ENCODE measurements at places on chromosomes 3 and 15.

DNA sequence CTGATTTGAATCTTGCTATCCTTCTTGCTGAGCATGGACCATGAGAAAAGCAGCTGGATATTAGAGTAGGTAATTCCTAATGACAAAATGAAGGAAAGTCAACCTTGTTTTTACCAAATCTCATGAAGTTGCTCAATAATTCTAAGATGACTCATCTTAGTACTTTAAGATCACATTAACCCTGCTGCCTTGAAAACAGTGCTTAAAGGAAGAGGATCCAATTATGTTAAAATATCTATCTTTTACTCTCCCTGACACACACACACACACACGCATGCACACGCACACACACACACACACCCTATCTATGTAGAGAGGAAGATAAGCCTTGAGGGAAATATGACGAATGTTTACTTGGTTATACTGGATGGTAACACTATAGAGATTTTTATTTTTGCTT, 16.0 kb upstream of the MYO1E start:
- DNase-seq, result no peak

GRCh38 chr3:185335799-185336198, 27.1 kb upstream of the MAP3K13 start:
- no peak for DNase-seq

DNA sequence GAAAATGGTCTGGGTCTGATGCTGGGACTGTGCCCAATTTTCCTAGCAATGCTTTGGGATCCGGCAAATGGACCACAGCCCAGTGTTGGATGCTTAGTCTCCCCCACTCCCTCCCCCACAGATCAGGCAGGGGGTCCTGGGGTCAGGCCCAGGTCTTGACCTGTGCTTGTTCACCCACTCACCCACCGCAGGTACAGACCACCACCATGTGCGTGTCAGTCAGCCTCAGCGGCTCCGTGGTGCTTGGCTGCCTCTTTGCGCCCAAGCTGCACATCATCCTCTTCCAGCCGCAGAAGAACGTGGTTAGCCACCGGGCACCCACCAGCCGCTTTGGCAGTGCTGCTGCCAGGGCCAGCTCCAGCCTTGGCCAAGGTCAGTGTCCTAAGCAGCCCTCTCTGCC, 10.6 kb downstream of the GRM2 start:
- no peak for DNase-seq

DNA sequence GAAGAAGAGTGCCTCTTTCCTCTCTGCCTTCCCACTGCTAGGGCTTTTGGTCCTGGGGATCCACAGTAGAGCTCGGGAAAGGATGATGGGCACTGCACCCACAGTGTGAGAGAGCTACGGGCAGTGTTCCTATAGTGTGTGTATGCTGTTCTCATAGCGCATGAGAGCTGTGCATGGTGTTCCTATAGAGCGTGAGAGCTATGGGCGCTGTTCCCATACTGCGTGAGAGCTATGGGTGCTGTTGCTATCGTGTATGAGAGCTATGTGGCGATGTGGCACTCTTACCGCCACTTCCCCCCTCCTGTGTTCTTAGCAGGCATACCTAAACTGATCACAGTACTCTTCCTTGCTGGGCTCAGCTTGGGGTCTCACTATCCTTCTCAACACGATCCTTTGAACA, 213.5 kb downstream of the EDEM1 start:
- no peak for DNase-seq

GRCh38 chr3:186235554-186235953, 126.5 kb downstream of the DGKG start:
- DNase-seq, result no peak

DNA sequence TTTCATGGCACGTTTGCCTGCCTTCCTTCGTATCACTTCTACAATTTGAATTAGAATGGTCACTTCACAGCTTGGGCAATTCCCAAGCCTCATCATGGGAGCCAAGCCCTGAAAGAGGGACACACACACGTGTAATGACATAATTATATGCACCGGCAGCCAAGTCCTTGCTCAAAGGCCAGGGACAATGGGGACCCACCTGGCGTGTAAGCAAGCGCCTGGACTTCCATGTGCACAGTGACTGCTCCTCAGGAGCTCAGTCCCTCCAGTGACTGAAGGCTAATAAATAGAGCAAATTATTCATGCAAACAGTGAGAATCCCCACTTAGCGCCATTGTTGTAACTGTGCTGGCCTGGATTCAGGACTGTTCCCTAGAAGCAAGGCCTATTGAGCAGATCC, 115.1 kb downstream of the DNAJB8 start:
- DNase-seq, result no peak

GRCh38 chr15:62841891-62842559, 200.5 kb upstream of the TPM1 start:
- no peak for DNase-seq

GRCh38 chr3:38121451-38121831, 15.5 kb downstream of the ACAA1 start:
- no peak for DNase-seq

DNA sequence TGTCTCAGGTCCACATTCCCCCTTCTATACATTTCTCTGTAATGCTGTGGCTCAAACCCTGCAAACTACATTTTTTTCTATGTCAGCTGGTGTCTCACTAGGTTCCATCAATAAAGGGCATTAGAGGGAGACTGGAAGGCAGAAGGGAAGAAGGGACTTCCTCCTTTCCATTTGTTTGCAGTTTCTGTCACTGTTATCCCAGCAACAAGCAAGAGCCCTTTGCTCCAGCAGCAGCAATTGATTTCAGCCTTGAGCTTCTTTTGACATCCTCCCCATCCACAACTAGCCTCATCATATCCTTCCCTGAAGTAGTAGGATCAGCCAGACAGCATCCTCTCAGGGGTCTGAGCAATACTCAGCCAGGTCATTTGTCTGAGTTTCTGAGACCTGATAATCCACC, 5.3 kb upstream of the NCK1 start:
- no peak for DNase-seq

- DNase-seq, result no peak
Measured at GRCh38 chr3:117752984-117753717, 1043.6 kb downstream of the TUSC7 start.

DNA sequence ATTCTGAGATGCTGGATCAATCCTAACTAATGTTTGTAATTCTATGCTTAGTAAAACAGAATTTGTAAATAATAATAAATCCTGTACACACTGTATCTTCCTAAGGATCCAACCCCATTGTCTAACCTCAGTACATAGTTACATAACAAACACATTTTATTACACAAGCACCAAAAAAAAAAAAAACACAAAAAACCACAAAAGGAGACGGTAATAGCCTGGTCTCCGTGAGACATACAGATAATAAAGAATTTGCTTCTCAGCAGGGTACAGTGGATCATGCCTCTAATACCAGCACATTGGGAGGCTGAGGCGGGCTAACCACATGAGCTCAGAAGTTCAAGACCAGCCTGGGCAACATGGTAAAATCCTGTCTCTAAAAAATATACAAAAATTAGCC, 558.7 kb downstream of the MAGI1 start:
- DNase-seq, result no peak

DNA sequence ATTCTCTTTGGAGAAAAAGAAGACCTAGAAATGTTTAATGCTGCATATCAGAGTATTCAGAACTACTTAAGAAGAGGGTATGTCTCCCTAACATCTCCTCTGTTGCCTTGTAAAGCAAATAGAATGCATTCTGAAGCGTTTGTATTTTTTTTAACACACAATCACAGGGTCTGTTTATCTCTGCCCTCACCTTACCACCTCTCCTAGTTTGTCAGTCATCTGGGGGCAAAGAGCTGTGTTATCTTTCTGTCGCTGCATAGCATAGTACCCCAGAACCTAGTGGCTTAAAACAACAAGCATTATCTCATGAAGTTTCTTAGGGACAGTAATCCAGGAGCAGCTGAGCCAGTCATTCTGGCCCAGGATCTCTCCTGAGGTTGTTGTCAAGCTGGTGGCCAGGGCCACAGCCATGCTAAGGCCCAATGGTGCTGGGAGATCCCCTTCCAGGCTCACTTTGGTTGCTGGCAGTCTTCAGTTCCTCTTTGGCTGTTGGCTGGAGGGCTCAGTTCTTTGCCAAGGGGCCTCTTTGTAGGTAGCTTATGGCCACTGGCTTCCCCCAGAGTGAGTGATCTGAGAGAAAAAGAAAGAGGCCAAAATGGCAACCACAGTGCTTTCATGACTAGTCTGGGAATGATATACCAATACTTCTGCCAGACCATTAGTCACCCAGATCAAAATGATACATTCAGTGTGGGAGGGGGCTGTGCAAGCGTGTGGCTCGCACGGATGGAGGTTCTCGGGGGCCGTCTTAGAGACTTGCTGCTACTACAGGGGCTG, 17.8 kb downstream of the EDEM1 start:
- DNase-seq, result peak; percentile 84

- no peak for DNase-seq
Measured at GRCh38 chr3:186515125-186515524, 29.1 kb downstream of the CRYGS start.

GRCh38 chr15:40155270-40155910, 5.5 kb upstream of the BUB1B start:
- DNase-seq, result no peak

- DNase-seq, result no peak
Measured at GRCh38 chr15:59315914-59316451, 56.7 kb downstream of the MYO1E start.

DNA sequence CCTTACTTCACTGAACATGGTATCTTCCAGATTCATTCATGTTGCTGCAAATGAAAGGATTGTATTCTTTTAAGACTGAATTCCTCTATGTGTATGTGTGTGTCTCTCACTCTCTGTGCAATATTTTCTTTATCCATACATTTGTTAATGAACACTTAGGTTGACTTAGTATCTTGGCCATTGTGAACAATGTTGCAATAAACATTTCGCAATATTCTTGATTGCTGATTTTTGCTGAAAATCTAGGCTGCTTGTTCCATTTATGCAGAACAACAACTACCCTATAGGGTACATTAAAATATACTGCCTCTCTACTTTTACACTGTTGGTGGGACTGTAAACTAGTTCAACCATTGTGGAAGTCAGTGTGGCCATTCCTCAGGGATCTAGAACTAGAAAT, 732.4 kb downstream of the CADM2 start:
- DNase-seq, result no peak

DNA sequence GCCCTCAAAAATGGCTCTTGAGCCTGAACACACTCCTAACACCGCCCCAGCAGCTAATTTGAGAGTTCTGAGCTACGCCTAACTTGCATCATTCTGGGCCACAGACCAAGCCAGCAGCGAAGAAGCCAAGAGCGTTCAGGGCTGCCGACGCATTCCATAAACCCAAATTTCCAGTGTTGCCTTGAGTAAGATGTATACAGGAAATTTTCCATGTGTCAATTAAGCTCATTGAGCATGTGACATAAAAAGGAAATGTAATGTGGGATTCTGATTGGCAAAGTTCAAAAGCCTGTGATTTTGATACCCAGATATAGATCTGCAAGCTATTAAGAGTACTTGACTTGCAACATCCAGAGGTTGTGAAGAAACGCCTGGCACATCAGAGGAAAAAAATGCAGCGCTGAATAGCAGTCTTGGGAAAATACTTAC, 148.6 kb upstream of the NR2F2 start:
- no peak for DNase-seq

GRCh38 chr3:57154470-57155309, 10.5 kb downstream of the IL17RD start:
- DNase-seq, result no peak

GRCh38 chr3:45496555-45496954, 98.0 kb upstream of the LIMD1 start:
- no peak for DNase-seq
